Left renal pelvis (tissue), 4 donors: ENCODE measurements at places on chromosomes 12 and 14. TPM values are rescaled to one million over a fixed set of nuclear protein-coding genes. Genes with fewer than 3 reads are reported as not detected.

GRCh38 chr14:24461336-24461735 is 18.8 kb upstream of the SDR39U1 start:
- DNase-seq: no peak

GRCh38 chr14:28599191-28599590 is 167.4 kb upstream of the FOXG1 start:
- no peak for DNase-seq

- DNase-seq: no peak
Measured at GRCh38 chr12:62899568-62900390, 35.2 kb downstream of the PPM1H start.

Gene FAIM2
- polyA plus RNA-seq: 35.7 TPM

DNA sequence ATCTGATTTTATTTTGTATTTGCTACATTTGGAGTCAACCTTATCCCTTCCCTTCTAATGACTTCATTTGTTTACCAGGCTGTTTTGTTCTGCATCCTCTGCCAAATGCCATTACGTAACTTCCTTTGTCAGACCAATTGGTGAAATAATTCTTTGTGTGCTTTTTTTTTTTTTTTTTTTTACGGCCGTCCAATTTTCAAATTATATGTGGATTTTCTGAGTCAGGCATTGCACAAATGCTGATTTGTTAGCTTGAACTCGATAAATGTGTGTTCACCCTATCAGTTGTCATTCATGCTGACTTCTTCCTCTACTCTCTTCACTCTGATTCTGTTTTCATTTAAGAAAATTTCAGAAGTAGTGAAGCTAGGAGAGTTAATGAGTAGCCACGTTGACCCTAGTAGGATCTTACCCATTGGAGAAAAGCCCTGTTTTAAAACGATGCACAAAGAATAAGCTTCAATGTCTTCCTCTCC is 386.2 kb downstream of the DIO2 start:
- no peak for DNase-seq

Gene HHIPL1
- polyA plus RNA-seq: 3.0 TPM

Gene ADCY6
- 87.0 TPM for polyA plus RNA-seq

- DNase-seq: no peak
Measured at GRCh38 chr14:97850466-97850865, 1053.3 kb downstream of the VRK1 start.

- no peak for DNase-seq
Measured at GRCh38 chr14:77897374-77897773, 97.5 kb downstream of the ADCK1 start.

DNA sequence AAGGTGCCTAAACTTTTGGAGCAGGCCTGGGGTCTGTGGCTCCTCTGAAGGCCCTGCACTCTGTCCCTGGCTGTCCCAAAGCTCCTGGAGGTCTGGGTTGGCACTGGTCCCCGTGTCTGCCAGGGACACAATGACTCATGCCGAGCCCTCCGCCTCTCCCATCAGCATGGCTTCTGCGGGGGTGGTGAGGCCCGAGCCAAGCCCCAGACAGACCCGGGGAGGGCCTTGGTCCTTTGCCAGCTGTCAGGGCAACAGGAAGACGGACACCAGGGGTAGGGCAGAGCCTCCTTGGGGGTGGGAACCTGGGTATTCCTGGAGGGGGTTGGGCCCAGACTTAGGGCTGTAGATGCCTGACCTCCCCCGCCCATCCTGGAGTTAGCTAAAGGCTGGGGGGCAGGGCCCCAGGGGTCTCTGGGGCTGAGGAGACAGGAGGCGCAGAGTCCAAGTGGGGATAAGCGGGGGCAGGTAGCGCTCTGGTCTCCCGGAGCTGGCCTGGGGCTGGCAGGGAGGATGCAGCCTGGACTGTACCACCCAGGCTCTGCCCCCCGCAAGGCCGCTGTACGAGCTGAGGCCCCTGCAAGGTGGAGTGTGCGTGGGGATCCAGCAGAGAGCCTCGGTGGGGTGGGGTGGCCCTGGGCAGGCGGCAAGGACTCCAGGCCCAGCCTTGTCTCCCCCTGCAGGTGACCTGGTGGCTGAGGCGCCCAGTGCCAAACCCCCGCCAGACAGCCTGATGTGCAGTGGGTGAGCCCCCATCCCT is 16.4 kb upstream of the PUS1 start:
- DNase-seq: no peak
